ENCODE measurements at places on chromosomes 7 and 10. TPM values are rescaled to one million over a fixed set of nuclear protein-coding genes. Genes with fewer than 3 reads are reported as not detected.

- DNase-seq, result no peak
Measured at GRCh38 chr10:95281206-95281605, 9.6 kb downstream of the PDLIM1 start.

DNA sequence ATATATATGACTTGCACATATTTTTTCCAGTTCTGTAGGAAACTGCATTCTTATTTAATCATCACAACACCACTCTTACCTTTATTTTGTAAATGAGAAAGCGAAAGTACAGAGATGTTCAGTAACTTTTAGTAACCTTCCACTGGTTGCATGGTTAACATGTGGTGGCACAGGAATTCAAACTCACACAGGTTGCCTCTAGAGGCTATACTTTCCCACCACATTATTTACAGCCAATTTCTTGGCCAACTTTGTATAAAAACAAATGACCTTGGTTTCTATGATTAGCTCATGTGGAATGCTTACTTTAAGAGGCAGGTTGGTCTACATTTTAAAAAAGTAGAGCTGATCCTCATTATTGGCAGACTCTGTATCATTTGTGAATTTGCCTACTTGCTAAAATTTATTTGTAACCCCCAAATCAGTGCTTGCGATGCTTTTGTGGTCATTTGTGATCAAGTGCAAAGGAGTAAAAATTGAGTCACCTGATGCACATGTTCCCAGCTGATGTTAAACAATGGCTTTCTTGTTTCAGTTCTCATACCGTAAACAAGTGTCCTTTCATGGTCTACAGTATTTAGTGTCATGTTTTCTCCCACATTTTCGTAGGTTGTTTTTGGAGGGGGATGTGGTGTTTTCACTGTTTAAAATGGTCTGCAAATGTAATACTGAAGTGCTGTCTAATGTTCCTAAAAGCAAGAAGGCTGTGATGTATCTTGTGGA lies 14.8 kb downstream of the BBS9 start:
- DNase-seq, result no peak

Gene CDHR1
- 0.07 TPM for total RNA-seq

Gene TCAF2
- 22.5 TPM for total RNA-seq

- no peak for DNase-seq
Measured at GRCh38 chr7:82223580-82223979, 220.0 kb downstream of the CACNA2D1 start.

DNA sequence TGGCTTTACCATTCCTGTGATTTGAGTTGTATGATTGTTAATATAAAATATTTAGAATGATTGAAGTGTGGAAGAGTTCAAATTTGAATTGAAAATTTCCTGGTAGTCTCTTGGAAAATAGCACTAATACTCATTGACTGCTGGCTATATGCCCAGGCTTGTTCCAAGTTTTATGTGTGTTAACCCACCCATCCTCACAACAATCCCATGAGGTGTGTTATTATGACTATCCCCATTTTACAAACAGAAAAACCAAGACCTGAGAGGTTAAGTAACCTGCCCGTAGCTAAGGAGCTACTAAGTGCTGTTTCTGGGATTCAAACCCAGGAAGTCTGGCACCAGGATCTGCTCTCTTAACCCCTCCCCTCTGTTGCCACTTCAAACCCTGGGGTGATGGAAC lies 213.9 kb downstream of the CREB5 start:
- DNase-seq, result no peak

GRCh38 chr10:4066581-4067390 lies 281.8 kb upstream of the KLF6 start:
- DNase-seq, result no peak

Gene MYPN
- not detected for total RNA-seq

Gene IMMP2L
- total RNA-seq, result 5.2 TPM

- peak; percentile 58 for DNase-seq
Measured at GRCh38 chr7:36986948-36987724, 262.8 kb upstream of the AOAH start.

Gene TMEM229A
- total RNA-seq, result not detected

Gene MKX
- 0.04 TPM for total RNA-seq

DNA sequence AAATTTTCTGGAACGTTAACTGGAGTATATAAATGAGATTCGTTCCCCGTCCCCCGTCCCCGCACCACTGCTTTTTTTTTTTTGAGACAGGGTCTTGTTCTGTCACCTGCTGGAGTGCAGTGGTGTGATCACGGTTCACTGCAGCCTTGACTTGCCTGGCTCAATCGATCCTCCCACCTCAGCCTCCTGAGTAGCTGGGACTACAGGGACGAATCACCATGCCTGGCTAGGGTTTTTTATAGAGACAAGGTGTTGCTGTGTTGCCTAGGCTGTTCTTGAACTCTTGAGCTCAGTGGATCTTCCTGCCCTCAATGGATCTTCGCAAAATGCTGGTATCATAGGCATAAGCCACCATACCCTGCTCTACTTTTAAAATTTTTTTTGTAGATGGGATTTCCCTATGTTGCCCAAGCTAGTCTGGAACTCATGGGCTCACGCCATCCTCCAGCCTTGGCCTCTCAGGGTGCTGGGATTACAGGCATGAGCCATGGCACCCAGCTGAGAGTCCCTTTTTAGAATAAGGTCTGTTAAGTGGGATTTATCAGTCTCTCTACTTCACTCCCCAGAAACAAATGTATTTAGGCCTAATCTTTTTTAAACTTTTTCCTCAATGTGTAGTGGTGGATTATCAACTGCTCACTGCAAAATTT lies 122.9 kb downstream of the LYZL1 start:
- DNase-seq, result no peak

Gene CEP41
- total RNA-seq, result 18.5 TPM

DNA sequence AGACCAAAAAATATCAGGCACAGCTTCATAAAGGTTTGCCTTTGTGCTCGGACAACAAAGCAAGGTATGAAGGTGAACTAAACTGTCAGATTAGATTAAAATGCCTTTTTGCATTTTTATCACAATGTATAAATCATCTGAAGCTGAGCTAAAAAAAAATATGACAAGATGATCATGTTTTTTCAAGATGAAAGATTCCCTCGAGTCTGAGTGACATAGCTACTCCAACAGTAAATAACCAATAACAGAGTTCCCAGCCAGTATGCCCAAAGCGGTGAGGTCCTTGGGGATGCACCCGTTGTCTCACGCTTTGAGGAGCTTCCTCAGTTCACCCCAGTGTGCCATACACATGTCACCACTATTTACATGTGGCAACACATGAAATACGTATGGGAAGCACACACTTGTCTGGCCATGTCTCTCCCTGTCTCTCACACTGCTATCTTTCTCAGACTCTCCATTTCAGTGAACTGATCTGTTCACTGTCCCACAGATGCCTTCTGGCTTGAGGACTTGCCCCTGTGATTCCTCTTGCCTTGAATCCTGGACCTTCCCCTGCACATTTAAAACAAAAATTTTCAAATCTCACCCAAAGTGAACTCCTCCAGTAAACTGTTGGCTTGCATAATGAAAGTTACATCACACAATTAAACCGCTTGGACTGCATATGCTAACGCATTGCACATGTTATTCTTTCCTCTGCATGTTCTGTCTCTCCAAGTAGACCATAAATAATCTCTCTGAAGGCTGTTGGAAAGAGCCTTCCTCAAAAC lies 2.6 kb upstream of the PIK3CG start:
- no peak for DNase-seq

Gene AGAP9
- 4.0 TPM for total RNA-seq

Gene TMEM60
- 15.2 TPM for total RNA-seq
